ENCODE measurements at places on chromosomes 7 and 10.

GRCh38 chr7:128112781-128113221 lies 81.6 kb upstream of the LRRC4 start:
- DNase-seq = no peak

DNA sequence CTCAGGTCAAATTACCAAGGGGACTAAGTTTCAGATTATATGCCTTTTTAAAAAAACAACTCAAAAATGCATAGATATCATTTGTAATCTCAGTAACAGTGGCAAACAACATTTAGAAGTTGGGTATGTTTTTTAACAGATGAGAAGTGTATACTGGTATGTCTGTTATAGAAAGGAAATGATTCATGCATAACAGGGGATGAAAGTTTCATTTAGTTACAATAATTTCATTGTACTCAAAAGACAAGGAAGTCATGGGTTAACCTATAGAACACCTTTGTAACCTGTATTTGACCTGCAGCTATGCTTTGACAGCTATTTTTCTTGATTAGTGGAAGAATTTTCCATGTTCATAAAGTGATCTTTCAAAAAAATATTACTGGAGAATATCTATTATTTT lies 35.4 kb upstream of the FAM133B start:
- no peak for DNase-seq

DNA sequence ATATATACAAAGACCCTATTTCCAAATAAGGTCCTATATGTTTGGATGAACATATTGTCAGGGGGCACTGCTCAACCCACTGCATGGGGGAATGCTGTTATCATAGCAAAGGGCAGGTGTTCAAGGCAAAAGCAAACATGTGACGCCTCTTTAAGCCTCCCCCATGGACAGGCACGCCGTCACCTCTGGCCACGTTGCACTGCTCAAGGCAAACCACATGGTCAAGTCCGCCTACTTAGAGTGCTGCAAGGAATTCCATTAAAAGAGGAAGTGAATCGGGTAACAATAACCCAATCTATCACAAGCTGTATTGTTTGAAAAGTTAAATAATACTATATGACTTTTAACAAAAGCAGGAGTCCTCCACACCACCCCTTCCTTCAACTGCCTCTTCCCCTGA lies 8.8 kb upstream of the CALD1 start:
- no peak for DNase-seq

GRCh38 chr7:99562114-99562784 lies 3.8 kb downstream of the ZNF655 start:
- DNase-seq = no peak

GRCh38 chr7:157610671-157611295 lies 274.0 kb downstream of the DNAJB6 start:
- no peak for DNase-seq

DNA sequence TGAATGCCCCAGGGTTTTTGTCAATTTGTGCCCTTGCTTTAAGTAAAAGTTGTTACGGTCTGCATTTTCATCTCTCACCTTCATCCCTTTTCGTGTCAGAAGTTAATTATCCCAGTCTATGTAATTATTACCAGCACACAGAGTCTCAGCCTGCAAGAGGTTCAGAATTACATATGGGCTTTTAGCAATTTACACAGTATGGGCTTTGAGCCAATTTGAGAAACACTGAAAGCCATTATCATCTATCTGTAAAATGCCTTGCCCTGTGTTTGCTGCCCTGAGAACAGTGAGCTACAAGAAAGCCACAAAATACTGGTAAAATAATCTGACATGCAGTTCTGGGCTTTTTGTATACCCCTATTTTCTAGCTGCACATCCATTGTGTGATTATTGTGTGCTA lies 125.6 kb upstream of the STEAP4 start:
- DNase-seq = no peak

DNA sequence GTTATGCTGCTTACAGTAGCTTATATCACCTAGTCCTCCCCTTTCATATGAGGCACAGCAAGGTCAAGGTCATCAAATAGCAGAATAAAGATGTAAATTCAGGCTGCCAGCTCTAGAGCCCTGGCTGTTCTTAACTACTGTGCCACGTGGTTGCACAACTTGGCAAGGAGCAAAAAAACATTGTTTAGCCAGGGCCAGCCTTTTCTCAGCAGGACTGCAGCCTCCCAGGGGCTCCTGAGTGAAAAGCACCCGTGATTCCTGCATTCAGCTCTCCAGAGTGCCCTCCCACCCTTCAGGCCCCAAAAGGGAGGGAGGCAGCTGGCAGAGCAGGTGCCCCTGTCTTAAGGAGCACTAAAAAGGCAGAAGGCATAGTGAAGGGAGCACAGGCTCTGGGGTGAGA lies 31.8 kb upstream of the TM9SF3 start:
- DNase-seq = peak; percentile 77

GRCh38 chr10:74799721-74800221 lies 26.6 kb upstream of the KAT6B start:
- DNase-seq = peak; percentile 31

GRCh38 chr10:97889461-97890265 lies 40.0 kb downstream of the GOLGA7B start:
- no peak for DNase-seq

GRCh38 chr10:51733057-51733456 lies 33.7 kb upstream of the CSTF2T start:
- DNase-seq = no peak

GRCh38 chr10:99328579-99329303 lies 415 bp upstream of the CNNM1 start:
- no peak for DNase-seq

GRCh38 chr10:306007-306674 lies 170.9 kb downstream of the ZMYND11 start:
- DNase-seq = peak; percentile 11

GRCh38 chr7:138981332-138982203 lies at the start of gene KIAA1549:
Gene KIAA1549, minus strand, starts transcription at chr7:138981389. Its CDS starts 120 bp downstream, at chr7:138981269.
- DNase-seq = peak; percentile 74

GRCh38 chr7:37320140-37320847 lies 128.4 kb downstream of the ELMO1 start:
- DNase-seq = no peak

DNA sequence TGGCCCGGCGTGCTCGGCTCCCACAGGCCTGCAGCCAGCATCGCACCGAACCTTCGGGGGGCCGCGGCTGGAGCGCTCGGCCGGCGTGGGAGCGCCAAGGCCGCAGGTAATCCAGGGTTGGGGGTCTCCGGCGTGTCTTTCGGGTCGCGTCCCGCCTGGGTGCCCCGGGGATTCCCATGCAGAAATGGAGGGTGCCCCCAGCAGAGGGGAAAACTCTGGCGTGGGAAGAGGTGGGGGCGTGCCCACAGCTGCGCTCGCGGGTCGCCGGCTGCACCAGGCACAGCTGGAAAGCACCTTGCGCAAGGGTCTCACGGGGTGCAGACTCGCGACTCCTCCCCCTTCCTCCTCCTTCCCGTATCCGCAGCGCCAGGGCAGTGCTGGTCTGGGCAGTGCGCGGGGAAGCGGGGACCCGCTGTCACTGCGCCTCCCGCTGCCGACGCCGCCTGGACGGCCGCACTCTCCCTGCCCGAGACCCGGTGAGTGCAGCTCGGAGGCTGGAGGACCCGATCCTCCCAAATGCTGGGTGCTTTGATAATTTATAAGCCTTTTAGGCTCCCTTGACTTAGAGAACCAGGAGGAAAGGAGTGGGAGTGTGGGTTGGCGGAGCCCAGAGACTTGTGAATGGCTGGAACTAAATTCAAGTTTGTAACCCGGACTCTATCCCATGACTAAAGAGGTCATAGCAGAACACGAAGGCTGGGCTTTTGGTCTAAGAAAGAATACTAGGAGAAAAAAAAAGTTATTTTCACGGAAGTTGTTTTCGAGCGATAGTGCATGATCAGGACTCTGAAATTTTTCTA lies 489 bp downstream of the MAP3K8 start:
- peak; percentile 86 for DNase-seq

DNA sequence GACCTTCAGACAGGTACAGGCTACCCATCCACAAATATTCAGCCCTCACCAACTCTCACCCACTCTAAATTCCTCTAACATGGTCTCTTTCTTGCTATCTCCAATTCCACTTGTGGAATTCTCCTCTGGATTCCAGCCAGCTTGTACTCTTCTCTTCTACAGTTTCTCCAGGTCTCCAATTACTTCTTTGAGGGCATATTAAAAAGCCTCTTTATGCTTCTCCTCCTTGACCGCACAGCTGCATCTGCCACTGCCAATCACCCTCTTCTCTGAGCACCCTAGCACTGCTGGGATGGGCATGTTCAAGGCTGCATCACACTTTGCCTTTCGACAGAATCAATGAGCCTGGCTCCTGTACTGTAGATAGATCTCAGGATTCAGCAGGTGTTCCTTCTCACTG lies 101.5 kb upstream of the ANKRD1 start:
- no peak for DNase-seq

All from hematopoietic multipotent progenitor cell treated with erythropoietin and hydrocortisone succinate and interleukin-3 and kit ligand, for 6 days (in vitro differentiated cells).